ENCODE measurements at places on chromosomes 6 and 20. TPM values are rescaled to one million over a fixed set of nuclear protein-coding genes. Genes with fewer than 3 reads are reported as not detected.

Gene PRICKLE4
- total RNA-seq: not detected

Gene CAPN11
- not detected for total RNA-seq

Gene MMP24
- not detected for total RNA-seq

Gene XKR7
- total RNA-seq: 0.05 TPM

Gene RFX6
- total RNA-seq: not detected

Gene PSORS1C2
- total RNA-seq: not detected

Gene FOXA2
- not detected for total RNA-seq

Gene CASS4
- total RNA-seq: 8.0 TPM

Gene L3MBTL3
- total RNA-seq: 29.2 TPM

Gene PCSK2
- total RNA-seq: not detected

Gene SLC22A16
- total RNA-seq: not detected

Gene RAB23
- 2.0 TPM for total RNA-seq

Gene COL9A3
- not detected for total RNA-seq

Gene IRF4
- 175 TPM for total RNA-seq

Gene CLPSL2
- not detected for total RNA-seq

Gene CST2
- total RNA-seq: not detected

Gene GPR6
- not detected for total RNA-seq

Gene UBD
- not detected for total RNA-seq

Gene STMND1
- total RNA-seq: not detected

Gene SLC22A2
- total RNA-seq: not detected

Gene SNHG17
- 43.9 TPM for total RNA-seq

Gene CCM2L
- total RNA-seq: not detected

Gene POU3F2
- total RNA-seq: not detected

Gene SPATA25
- 1.1 TPM for total RNA-seq

Gene CLPSL1
- total RNA-seq: not detected

Gene LCA5
- 0.24 TPM for total RNA-seq

Gene IRAK1BP1
- 3.2 TPM for total RNA-seq

Gene NOTCH4
- 1.5 TPM for total RNA-seq

Gene HUS1B
- total RNA-seq: 1.4 TPM

Gene SLC12A5
- not detected for total RNA-seq

Gene NCOA5
- total RNA-seq: 41.9 TPM

Gene BEND3
- total RNA-seq: 4.0 TPM

Gene RBM24
- not detected for total RNA-seq

Gene MTFR2
- 0.92 TPM for total RNA-seq

Gene MROH8
- 1.2 TPM for total RNA-seq

Gene OSBPL2
- total RNA-seq: 58.3 TPM

Gene OLIG3
- total RNA-seq: not detected

Gene EYS
- not detected for total RNA-seq

Gene ERVFRD-1
- total RNA-seq: not detected

Gene PNPLA1
- total RNA-seq: not detected

Gene NEU1
- 35.0 TPM for total RNA-seq

Gene SMLR1
- not detected for total RNA-seq

Gene UBE2C
- total RNA-seq: 0.93 TPM

Gene ANKEF1
- total RNA-seq: 2.9 TPM

Gene DSP
- total RNA-seq: not detected

Gene HDGFL1
- not detected for total RNA-seq

Gene SRMS
- not detected for total RNA-seq

Gene TFAP2D
- not detected for total RNA-seq

Gene ASIP
- not detected for total RNA-seq

Gene SCUBE3
- not detected for total RNA-seq

Gene NKAIN4
- not detected for total RNA-seq

Gene OR12D3
- total RNA-seq: not detected

Gene C20orf204
- total RNA-seq: 24.6 TPM

Measured in naive thymus-derived CD4-positive, alpha-beta T cell (primary cell).